Body of pancreas (tissue), 4 donors: ENCODE measurements at places on chromosomes 13 and 19. TPM values are rescaled to one million over a fixed set of nuclear protein-coding genes. Genes with fewer than 3 reads are reported as not detected.

GRCh38 chr13:80009760-80010159 lies 331.2 kb downstream of the SPRY2 start:
- H3K27ac ChIP-seq, result no peak overlapping the region
- H3K36me3 ChIP-seq, result no peaks in the 10 kb centered on the region
- H3K4me1 ChIP-seq, result peaks cover 24% of the 10 kb centered on the region
- no peaks in the 10 kb centered on the region for H3K27me3 ChIP-seq

DNA sequence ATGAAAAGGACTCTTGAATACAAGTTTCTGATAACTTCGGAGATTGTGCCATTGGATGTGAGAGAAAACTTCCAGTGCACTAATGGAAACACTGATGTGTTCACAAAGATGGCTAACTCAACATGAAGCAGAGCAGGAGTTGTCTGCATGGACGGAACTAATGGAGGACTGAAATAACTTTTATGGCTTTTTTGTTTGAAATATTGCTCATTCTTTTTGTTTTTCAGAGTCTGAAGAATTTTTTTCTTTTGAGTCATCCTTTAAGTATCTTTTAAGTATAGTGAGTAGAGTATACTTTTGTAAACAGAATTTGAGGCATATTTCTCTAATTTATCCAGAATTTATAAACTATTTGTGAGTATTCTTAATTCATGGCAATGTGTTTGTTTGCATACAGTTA lies 25.7 kb downstream of the CRYL1 start:
- H3K4me3 ChIP-seq, result no peak overlapping the region
- H3K27ac ChIP-seq, result no peak overlapping the region
- H3K4me1 ChIP-seq, result no peaks in the 10 kb centered on the region
- H3K27me3 ChIP-seq, result no peaks in the 10 kb centered on the region

Gene TEKTIP1
- total RNA-seq, result 1.3 TPM

- peaks cover 15% of the 10 kb centered on the region for H3K4me1 ChIP-seq
- H3K27me3 ChIP-seq, result no peaks in the 10 kb centered on the region
- DNase-seq, result no peak
- no peak overlapping the region for H3K4me3 ChIP-seq
- H3K27ac ChIP-seq, result no peak overlapping the region
Observed at GRCh38 chr19:39385629-39386411, 5.1 kb downstream of the PAF1 start.

- no peak overlapping the region for H3K4me3 ChIP-seq
- peaks cover 38% of the 10 kb centered on the region for H3K4me1 ChIP-seq
- DNase-seq, result no peak
- H3K27ac ChIP-seq, result no peak overlapping the region
Observed at GRCh38 chr13:97316390-97316789, 94.3 kb downstream of the MBNL2 start.

- peaks cover 7% of the 10 kb centered on the region for H3K4me1 ChIP-seq
- H3K27me3 ChIP-seq, result peaks cover 15% of the 10 kb centered on the region
- H3K27ac ChIP-seq, result no peak overlapping the region
- no peak for DNase-seq
- H3K36me3 ChIP-seq, result no peaks in the 10 kb centered on the region
Observed at GRCh38 chr13:99894840-99895443, 76.6 kb downstream of the ZIC5 start.

Gene CGB8
- not detected for total RNA-seq

DNA sequence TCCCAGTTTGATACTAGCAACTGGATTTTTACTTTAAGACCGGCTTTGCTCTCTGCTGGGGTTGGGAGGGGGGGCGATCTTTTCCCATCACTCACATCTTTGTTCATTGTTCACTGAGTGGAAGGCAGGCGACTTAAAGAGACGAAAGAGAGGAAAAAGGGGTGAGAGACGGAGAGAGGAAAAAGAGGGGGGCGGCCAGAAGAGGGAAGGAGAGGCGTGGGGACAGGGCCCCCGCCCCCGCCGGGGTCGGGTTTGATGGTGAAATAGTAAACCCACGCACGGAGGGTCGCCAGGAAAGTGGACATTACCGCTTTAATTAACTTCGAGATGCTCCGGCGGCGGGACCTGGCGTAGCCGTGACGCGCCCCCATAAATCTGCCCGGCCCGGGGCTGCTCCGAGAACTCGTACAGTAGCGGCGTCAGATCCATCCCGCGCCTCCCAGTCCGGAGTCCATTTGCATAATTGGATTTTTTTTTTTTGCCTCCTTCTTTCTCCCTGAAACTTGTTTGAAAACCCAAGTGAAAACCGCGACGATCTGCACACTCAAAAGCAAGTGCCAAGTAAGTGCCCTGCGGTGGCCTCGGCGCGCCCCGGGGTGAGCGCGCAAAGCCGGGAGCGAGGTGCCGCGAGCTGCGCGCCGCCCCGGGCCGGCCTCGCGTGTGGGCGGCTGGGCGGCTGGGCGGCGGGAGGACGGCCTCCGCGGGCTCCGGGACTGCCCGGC lies 143.9 kb upstream of the ZNF536 start:
- H3K36me3 ChIP-seq, result no peaks in the 10 kb centered on the region
- H3K4me3 ChIP-seq, result no peak overlapping the region
- no peak overlapping the region for H3K27ac ChIP-seq

- H3K4me3 ChIP-seq, result no peak overlapping the region
- no peaks in the 10 kb centered on the region for H3K27me3 ChIP-seq
- DNase-seq, result no peak
- H3K27ac ChIP-seq, result no peak overlapping the region
Observed at GRCh38 chr13:59690857-59691500, 472.7 kb downstream of the DIAPH3 start.

DNA sequence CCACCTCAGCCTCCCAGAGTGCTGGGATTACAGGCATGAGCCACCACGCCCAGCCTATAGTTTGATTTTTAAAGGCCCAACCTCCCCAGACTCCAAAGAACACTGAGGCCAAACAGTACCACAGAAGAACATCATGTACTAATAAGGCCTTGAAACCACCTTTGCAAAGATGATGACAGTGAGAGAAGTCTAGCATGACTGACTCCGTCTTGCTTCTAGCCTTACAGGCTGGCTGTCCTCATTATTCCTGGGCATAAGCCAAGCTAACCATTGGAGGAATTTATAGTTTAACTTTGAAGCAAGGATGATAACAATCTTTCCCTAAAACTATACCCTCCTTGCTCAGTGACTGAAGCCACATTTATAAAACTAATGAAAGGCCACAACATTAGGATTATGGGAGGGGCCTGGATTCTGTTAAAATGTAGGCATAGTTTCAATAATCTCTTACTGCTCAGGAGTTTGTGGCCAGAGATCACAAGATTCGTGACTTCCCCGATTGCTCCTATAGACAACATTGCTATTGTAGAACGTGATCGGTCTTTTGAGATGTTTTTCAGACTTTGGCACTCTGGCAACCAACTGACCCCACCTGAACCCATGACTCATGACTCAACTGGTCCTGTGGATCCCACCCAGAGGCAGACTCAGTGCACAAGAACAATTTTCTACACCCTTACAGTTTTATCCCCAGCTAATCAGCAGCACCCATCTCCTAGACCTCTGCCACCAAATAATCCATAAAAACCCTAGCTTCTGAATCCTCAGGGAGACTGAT lies 17.6 kb downstream of the GPR42 start:
- H3K27me3 ChIP-seq, result no peaks in the 10 kb centered on the region
- DNase-seq, result no peak
- H3K27ac ChIP-seq, result no peak overlapping the region

DNA sequence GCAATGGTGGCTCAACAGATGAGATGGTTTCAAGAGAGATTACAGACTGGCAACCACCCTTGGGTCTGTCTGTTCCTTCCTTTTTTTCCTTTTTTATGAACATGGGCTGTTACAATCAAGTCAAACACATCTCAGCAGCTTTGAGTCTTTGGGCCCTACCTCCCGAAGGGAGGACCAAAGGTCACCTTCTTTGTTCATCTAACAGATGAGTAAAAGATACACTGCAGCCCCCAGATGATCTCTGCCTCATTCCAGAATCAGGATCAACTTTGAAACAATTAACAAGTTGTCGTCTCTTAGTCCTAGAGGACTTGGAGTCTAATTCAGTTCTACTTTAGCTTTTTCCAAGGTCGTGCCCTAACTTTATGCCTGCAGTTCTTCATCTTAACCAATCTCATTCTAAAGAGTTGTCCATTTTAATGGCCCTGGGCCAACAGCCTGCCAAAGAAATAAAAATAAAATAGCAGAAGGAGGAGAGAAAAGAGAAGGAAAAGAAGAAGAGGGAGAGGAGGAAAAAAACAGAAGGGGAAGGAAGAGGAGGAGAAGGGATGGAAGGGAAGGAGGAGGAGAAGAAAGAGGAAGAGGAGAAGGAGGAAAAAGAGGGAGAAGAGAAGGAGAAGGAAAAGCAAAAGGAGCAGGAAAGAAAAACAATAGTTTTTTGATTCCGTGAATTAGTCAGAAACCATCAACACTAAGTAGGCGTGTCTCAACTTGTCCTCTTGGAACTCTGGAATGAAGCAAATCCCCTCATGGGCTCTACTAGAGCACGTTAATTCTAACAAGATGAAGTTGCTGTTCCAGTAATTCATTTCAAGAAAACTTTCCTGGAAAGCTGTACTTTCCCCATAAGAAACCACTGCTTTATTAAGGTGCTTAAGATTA lies 281.2 kb downstream of the FOXO1 start:
- DNase-seq, result no peak
- no peaks in the 10 kb centered on the region for H3K36me3 ChIP-seq
- no peaks in the 10 kb centered on the region for H3K27me3 ChIP-seq
- no peaks in the 10 kb centered on the region for H3K4me1 ChIP-seq
- H3K4me3 ChIP-seq, result no peak overlapping the region

- no peaks in the 10 kb centered on the region for H3K4me1 ChIP-seq
- H3K27ac ChIP-seq, result no peak overlapping the region
- no peaks in the 10 kb centered on the region for H3K36me3 ChIP-seq
Observed at GRCh38 chr13:71858647-71859046, 8.4 kb downstream of the DACH1 start.

DNA sequence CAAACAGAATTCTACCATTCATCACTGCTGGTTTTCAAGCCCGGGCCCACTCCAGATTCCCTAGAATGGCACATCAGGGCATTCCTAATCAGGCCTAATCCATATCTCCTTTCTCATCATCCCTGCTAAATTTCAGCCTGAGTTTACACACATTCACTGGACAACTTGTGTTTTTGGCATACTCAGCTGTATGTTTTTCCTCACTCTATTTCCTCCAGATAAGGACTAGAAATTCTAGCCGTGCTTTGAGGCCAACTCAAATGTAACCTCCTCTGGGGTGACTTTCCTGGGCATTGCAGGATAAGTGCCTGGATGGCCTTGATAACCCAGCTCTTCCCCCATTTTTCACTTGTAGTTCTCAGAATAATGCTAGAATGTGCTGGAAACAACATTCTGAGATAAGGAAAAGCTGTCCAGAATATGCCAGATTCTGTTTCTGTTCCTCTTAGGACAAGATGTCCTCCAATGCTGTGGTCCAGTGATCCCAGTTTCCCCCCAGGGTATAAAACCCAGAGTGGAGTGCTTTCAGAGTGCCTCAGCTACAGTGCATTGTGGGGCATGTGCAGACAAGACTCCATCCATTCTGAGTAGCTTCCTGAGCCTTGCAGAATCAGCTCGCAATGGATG lies 66.9 kb upstream of the CLDN10 start:
- H3K4me1 ChIP-seq, result peaks cover 23% of the 10 kb centered on the region
- H3K27me3 ChIP-seq, result no peaks in the 10 kb centered on the region
- no peak overlapping the region for H3K4me3 ChIP-seq
- no peaks in the 10 kb centered on the region for H3K36me3 ChIP-seq
- DNase-seq, result no peak

Gene VSTM2B
- total RNA-seq, result not detected

- no peak overlapping the region for H3K4me3 ChIP-seq
- H3K4me1 ChIP-seq, result no peaks in the 10 kb centered on the region
Observed at GRCh38 chr19:13262450-13262849, 112.2 kb downstream of the IER2 start.

DNA sequence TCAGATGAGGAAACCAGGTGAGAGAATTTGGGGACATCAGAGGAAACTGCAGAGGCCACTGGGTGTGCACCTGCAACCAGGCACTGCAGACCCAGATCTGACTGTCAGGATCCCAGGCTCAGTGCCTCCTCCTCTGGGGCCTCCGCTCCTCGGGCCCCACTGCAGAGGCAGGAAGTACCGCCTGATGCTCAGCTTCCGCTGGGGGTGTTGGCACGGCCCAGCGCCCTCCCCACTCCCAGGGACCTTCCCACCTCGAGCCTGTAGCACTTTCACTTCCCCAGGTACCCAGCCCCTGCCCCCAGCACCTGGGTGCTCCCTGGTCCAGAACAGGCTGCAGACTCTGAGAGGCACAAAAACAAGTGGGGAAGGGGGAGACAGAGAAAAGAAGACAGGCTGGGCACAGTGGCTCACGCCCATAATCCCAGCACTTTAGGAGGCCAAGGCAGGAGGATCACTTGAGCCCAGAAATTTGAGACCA lies 1.4 kb upstream of the CD37 start:
- H3K27me3 ChIP-seq, result no peaks in the 10 kb centered on the region
- no peak overlapping the region for H3K27ac ChIP-seq
- no peak for DNase-seq
- H3K4me3 ChIP-seq, result no peak overlapping the region
- H3K36me3 ChIP-seq, result no peaks in the 10 kb centered on the region

- H3K4me3 ChIP-seq, result no peak overlapping the region
- H3K4me1 ChIP-seq, result no peaks in the 10 kb centered on the region
- no peak overlapping the region for H3K27ac ChIP-seq
- no peaks in the 10 kb centered on the region for H3K27me3 ChIP-seq
- no peak for DNase-seq
- H3K36me3 ChIP-seq, result no peaks in the 10 kb centered on the region
Observed at GRCh38 chr13:23516190-23516589, 54.0 kb upstream of the TNFRSF19 start.

GRCh38 chr13:46761866-46762265 lies 35.1 kb downstream of the ESD start:
- peaks cover 6% of the 10 kb centered on the region for H3K4me1 ChIP-seq
- no peak overlapping the region for H3K4me3 ChIP-seq
- no peaks in the 10 kb centered on the region for H3K36me3 ChIP-seq
- H3K27ac ChIP-seq, result no peak overlapping the region
- no peak for DNase-seq

GRCh38 chr13:96781141-96781540 lies 213.1 kb downstream of the OXGR1 start:
- H3K4me1 ChIP-seq, result no peaks in the 10 kb centered on the region
- H3K36me3 ChIP-seq, result no peaks in the 10 kb centered on the region
- no peak overlapping the region for H3K27ac ChIP-seq

GRCh38 chr13:75657111-75657510 lies 21.0 kb downstream of the LMO7 start:
- no peak overlapping the region for H3K4me3 ChIP-seq
- DNase-seq, result no peak
- no peaks in the 10 kb centered on the region for H3K36me3 ChIP-seq
- no peak overlapping the region for H3K27ac ChIP-seq
- H3K4me1 ChIP-seq, result peaks cover 12% of the 10 kb centered on the region

DNA sequence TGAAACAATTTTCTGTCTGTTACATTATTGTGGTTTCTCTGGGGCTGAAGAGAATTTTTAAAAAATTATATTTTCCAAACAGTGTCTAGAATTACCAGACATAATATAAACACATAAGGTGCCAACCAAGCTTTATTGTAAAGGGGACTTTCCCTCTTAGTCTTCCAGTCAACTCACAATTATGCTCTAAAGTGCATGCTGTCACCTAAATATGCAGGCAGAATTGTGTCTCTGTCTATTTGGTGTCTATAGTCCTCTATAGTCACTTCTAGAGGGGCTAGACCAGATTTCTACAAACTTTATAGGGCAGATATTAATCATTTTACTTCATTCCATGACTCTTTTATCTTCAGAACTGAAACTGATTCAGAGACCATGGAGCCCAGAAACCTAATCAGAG lies 12.8 kb downstream of the ZNF254 start:
- no peak overlapping the region for H3K4me3 ChIP-seq
- H3K27me3 ChIP-seq, result no peaks in the 10 kb centered on the region
- no peak overlapping the region for H3K27ac ChIP-seq
